ENCODE measurements at places on chromosomes 6 and 20.

- DNase-seq: no peak
Measured at GRCh38 chr6:4115741-4116140, 19.6 kb downstream of the ECI2 start.

DNA sequence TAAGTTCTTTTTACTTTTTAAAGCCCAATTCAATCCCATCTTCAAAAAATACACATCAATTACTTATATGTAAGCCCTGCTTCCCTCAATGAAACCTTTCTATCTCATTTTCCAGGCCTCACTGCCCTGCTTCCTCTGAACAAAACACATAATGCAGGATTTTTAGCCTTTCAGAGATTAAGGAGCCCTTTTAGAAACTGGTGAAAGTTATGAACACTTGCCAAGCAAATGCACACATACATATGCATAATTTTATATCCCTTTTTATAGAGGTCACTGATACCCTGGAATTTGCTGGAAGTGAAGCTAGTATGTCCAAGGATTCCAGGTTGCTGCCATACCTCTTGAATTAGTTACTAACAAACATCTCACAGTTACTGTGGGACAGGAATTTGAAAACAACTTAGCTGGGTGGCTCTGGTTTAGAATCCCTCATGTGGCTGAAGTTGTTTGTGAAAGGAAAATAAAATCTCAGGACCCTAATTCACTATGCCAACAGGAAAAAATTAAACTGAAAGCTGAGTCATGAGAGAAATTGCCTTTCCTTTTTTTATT lies 75.8 kb downstream of the UBE3D start:
- DNase-seq: no peak

- DNase-seq: no peak
Measured at GRCh38 chr20:48667481-48667880, 160.3 kb downstream of the PREX1 start.

DNA sequence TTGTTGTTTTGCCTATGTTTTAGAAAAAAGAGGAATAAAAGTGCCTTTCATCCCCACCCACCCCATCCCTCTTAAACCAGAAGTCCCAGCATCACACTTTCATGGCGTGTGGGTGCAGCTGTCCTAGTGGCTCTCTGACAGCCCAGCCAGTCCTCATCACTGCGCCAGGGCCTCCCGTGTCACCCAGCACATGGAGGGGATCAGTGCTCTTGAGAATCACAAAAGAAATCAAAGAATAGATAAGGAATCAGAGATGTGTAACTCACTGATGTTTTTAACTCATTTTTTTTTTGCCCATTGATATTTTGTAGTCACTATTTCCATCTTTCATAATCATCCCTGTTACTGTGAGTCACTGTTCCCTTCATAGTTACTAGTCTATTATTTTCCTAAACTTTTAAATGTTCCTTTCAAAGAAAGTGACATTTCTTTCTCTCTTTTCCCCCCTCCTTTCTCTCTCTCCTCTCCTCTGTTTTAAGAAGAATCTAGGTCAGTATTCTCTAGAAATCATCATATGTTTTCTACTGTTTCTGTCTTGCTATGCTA lies 78.6 kb downstream of the AIG1 start:
- no peak for DNase-seq

DNA sequence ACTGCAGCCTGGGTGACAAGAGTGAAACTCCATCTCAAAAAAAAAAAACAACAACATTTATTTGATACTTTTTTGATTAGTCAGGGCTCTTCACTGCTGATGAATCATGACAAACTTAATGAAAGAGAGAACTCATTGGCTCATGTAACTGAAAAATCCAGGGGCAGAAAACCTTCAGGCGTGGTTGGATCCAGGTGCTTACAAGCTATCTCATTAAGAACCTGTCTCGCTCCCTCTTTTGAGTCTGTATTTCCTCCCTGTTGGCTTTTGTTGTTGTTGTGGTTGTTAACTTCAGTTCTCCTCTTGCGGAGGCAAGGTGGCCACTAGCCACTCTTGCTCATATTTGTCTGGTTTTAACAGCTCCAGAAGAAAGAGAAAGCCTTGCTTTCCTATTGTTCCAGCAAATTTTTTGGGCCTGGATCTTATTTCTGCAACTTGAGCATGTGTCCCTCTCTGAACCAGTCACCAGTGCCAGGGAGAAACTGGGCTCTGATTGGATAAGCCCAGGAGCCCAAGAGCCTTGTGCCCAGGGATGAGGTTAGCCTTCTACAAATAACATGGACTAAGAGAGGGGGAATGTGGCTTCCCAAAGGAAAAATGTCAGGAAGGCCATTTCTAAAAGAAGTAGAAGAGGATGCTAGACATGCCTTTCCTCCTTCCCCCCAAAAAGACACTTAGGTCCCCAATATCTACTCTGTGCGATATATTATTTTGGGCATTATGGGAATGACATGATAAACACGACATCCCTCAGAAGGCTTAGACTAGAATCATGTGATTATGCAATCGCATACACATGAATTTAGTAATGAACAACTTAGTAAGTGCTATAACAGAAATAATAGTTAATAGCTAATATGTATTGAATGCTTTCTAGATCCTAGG lies 64.5 kb downstream of the PHACTR2 start:
- DNase-seq: no peak

- DNase-seq: no peak
Measured at GRCh38 chr20:14507711-14508110, 170.3 kb upstream of the FLRT3 start.

DNA sequence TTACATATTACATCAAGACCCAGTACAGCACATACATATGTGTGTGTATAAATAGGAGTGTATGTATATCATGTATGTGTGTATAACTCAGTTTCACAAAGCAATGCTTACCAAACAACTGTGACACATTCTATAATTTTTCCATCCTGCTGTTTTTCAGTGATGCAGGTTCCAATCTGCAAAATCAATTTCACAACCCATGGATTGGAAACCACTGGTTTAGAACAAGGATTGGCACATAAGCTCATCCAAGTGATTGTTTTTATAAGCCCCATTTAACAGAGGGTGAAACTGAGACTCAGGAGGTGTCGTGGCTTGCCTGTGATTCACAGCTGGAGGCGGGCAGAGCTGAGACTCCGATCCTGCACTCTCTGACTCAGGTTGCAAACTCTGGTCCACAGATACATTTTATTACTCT lies 158.2 kb downstream of the ZMYND8 start:
- peak; percentile 32 for DNase-seq

DNA sequence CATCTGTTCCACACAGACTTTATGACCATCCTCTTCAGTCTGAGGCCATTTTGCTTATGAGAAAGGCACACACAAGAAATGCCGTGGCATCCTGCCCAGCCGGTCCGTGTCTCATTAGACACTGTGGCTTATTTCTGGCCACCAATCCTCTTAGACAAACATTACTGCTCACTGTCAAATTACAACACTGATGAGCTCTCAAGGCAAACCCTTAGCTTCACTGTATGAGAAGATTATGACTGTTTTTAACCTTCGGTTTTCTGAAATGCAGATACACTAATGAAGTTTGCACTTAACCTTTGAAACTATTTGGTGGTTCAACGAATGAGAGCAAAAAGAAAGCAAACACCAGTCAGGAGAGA lies 50.5 kb upstream of the DST start:
- peak; percentile 94 for DNase-seq

- no peak for DNase-seq
Measured at GRCh38 chr20:33767777-33768138, 36.0 kb downstream of the ZNF341 start.

DNA sequence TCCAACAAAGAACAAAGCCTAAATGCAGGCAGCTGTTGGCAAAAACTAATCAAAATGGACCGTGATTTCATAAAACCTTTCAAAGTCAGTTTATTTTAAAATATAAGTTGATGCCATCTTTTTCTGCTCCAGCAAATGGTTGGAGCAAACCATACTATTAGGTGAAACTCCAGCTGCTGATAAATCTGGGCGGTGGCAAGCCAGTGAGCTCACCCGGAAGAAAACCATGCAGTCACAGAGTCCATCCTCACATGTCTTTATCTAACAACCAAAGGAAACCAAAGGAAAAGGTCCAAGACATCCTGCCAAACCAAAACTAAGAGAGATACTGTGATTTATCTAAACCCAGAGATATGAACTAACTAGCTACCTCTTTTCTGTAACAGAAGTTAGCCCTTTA lies 72.6 kb downstream of the HIVEP2 start:
- no peak for DNase-seq

DNA sequence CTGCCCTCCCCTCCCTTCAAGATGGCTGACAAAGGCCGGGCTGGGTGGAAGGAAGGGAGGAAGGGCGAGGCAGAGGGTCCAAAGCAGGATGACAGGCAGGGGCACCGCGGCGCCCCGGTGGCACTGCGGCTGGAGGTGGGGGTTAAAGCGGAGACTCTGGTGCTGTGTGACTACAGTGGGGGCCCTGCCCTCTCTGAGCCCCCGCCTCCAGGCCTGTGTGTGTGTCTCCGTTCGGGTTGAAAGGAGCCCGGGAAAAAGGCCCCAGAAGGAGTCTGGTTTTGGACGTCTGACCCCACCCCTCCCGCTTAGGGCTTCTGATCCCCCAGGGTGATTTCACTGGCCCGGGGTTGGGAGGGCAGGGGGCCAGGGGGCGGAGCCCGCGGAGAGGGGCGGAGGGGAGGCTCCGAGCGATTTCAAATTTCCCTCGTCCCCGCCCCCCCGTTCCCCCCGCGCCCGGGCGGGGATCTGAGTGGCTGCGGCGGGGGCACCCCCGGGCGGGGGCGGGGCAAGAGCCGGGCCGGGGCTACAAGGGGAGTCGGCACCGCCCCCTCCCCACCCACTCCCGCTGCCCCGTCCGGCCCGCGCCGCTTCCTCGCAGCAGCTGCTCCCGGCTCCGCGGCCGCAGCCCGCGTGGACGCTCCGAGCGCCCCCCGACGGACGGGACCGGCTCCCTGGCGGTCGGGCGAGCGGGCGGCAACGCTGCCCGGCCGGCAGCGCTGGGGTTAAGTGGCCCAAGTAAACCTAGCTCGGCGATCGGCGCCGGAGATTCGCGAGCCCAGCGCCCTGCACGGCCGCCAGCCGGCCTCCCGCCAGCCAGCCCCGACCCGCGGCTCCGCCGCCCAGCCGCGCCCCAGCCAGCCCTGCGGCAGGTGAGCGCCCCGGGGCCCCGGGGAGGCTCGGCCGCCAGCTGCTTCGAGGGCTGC lies at the start of gene DNMT3B:
Gene DNMT3B (plus strand): TSS at position 555 of the 923 bp plus-strand sequence. CDS start 17,939 bp downstream, outside the sequence.
- DNase-seq: peak; percentile 75

DNA sequence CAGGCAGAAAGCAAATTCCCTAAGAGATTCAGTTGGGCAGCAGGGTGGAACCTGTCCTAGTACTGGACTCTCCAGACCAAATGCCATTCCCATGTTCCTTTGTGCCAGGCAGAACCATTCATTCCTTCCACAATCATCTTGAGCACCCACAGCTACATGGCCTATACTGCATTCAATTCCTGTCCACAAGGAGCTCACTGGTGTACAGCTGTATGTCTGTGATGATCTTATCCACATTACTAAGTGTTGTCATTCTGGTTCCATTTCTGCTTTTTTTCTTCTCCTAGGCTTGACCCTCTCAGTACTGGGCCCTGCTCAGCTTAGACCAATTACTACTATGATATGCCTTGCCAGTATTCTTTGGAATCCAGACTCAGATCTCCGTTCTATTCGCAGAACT lies 27.5 kb downstream of the MAN1A1 start:
- no peak for DNase-seq

DNA sequence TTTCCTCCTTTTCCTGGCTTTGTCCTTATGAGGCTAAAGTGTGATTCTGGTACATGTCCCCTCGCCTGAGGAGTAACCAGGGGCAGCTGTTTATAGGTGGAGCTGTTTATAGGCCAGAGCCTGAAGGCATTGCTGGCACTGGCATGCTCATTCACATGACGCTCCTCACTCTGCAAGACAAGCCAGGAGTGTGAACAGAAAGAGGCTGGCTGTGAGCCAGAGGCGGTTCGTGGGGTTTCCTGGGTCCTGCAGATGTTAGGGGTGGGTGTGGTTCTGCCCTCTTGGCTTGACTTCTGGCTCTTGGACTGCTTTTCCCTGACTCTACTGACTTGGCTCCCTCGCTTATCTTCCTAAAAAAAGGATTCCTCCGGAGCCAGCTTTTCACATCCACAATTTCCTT lies 12.8 kb upstream of the MDFI start:
- DNase-seq: no peak

- no peak for DNase-seq
Measured at GRCh38 chr6:168285456-168285855, 34.1 kb downstream of the DACT2 start.

GRCh38 chr6:43915986-43916923 lies 146.2 kb downstream of the VEGFA start:
- peak; percentile 45 for DNase-seq

DNA sequence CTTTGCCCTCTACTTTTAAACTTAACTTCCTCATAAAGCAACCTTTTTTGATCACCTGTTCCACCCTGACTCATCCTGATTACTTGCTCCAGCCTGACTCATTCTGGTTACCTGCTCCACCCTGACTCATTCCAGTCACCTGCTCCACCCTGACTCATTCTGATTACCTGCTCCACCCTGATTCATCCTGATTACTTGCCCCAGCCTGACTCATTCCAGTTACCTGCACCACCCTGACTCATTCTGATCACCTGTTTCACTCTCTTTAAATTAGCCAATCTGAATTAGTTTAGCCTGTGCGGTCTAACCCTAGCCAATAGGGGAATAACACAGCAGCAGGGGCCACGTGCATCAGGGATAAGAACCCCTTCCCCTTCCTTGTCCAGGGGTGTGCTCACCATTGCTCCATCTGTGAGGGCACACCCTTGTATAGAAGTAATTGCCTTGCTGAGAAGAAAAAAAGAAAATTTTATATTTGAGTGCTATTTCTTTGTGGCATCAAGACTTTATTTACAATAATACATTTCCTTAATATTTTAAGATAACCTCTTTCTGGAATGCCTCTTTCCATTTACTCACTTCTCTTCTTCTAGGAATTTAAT lies 17.9 kb downstream of the HLA-G start:
- DNase-seq: no peak

DNA sequence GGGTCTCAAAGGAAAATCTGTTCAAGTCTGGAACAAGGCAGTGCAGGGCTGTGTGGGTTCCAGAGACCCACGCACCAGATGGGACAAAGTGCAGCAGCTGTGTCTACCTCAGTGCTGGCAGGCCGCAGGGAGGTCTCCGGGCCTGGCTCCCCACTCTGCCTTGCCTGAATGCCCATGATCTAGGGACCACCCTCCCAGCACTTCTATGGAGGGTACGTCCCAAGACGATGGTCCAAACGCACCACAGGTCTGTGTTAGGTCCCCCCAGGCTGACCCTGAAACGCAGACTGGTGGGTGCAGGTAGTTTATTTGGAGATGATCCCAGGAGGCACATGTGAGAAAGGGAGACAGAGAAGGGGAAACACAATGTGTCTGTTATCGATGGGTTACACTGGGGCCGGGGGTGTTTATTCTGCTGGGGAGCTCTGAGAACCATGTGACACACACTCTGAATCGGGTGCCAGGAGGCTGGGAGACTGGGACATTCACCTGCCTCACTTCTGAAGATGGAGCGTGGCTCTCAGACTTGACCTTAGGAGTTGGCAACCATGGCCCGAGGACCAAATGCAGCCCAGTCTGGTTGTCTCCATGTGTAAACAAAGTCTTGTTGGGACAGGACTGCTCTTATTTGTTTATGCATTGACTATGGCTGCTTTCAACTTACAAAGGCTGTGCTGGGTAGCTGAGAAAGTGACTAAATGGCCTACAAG lies 21.7 kb downstream of the CST9L start:
- no peak for DNase-seq

- DNase-seq: peak; percentile 90
Measured at GRCh38 chr6:44508646-44509045, 121.1 kb downstream of the CDC5L start.
